ENCODE measurements at places on chromosomes 6 and 20.

DNA sequence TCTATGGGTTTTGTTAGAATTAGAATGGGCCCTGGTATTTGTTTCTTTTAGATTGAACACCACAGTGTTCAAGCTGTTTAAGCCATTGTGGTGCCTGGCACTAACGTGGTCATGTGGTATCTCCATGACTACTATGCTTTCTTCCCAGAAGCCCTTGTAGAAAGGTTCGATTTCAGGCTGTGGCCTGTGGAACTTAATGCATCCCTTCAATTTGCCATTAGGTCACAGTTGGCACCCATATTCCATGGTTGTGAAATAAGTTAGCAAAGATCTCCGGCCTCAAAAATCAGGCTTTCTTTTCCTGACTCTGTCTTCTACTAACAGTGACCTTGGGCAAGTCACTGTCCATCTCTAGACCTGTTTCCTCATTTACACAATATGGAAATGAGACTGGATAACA is 31.3 kb upstream of the AAR2 start:
- DNase-seq = no peak

DNA sequence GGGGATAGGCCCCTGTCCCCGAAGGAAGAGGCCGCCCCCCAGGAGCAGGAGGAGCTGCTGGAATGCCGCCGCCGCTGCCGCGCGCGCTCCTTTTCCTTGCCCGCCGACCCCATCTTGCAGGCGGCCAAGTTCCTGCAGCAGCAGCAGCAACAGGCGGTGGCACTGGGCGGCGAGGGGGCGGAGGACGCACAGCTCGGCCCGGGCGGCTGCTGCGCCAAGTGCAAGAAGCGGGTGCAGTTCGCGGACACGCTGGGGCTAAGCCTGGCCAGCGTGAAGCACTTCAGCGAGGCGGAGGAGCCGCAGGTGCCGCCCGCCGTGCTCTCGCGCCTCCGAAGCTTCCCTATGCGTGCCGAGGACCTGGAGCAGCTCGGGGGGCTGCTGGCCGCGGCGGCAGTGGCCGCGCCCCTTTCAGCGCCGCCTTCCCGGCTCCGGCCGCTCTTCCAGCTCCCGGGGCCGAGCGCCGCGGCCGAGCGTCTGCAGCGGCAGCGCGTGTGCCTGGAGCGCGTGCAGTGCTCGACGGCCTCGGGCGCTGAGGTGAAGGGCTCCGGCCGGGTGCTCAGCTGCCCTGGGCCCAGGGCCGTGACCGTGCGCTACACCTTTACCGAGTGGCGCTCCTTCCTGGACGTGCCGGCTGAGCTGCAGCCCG is 630 bp downstream of the PPP1R3G start:
- DNase-seq = no peak

- DNase-seq = peak; percentile 56
These were observed 24.4 kb upstream of the SLCO4A1 start for GRCh38 chr20:62617711-62618483.

DNA sequence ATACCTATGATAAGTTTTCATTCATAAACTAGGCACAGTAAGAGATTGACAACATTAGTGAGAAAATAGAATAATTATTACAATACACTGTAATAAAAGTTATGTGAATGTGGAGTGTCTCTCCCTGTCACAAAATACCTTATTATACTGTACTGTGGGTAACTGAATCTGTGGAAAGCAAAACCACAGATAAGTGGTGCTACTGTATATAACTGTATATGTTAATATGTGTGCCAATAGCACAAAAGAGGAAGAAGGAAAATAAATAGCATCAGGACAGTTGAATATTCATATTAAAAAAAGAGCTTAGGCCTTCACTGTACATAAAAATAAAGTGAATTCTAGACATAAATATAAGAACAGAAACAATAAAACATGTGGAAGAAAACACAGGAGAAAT is 243.5 kb downstream of the CDKAL1 start:
- DNase-seq = no peak

GRCh38 chr6:99119109-99120031 is 171.6 kb upstream of the FBXL4 start:
- DNase-seq = no peak

GRCh38 chr6:125552819-125553218 is 196.6 kb upstream of the HEY2 start:
- no peak for DNase-seq

DNA sequence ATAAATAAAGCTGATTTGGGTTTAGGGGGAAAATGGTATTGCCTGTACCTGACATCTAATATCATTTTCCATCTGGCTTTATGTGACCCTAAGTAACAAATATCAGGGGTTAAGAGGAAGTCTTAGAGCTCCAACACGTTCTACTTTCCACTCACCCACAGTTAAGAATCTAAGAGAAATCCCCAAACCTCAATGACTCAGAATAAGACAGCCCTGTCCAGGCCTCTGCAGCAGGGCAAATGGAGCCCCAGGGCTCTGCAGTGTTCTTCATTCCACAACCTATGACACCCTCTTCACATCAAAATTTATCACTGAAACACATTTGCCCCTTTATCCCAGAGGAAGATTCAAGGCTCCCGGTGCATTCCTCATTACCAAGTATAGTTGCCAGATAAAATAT is 20.3 kb upstream of the TENT5A start:
- DNase-seq = no peak

DNA sequence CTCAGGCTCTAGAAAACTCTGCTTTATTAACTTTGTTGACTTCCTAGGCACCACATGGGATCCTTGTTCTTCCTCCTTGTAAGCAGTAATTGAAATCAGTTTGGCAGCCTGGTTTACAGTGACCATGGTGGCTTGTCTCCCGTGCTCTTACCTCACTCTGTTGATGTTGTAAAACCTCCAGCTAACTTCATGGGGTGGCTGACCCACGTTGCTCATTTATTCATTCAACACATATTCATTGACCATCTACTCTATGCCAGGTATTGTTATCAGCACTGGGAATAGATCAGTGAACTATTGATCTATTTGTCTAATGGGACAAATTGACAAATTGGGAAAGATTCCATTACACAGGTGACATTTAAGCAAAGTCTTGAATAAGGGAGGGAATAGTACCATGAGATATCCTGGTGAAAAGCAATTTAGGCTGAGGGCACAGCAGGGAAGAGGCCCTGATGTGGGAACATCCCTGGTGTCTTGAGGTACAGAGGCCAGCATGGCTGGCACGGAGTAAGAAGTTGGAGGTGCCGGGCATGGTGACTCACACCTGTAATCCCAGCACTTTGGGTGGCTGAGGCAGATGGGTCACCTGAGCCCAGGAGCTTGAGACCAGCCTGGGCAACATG is 19.1 kb downstream of the ESR1 start:
- DNase-seq = no peak

DNA sequence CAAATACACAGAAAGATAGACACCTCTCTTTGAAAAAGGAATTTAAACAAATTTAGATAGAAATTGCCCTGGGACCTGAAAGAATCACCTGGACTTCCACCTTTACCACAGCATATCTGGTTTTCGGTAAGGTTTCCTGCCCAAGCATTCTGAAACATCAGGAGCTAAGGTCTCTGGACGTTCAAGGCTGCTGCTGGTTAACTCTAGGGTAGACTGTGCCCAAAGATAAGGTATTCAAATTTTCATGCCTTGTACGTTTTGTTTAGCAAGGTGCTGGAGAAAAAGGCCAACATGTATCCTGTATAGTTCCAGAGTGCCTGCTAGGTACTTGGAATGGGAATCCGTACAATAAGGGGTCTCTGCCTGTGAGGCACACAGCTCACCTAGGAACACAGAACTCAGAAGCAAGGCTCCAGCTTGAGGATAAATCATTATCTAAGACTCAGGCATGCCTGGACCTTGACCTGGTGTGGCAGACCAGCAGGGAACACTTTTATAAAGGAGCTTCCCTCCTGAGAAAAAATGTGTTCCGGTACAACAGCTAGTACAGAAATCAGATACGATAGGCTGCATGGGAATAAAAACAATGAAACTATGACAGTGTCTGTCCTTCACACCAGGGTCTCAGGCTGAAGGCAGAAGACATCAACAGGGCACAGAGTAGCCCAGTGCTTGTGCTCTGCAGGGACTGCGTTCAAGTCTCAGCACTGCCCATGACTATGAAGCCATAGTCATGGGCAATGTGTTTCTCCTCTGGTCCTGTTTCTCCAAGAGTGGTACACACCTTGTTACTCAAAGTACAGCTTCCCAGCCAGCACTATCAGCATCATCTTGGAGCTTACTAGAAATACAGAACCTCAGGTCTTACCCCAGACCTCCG is 70.4 kb downstream of the METTL24 start:
- no peak for DNase-seq

DNA sequence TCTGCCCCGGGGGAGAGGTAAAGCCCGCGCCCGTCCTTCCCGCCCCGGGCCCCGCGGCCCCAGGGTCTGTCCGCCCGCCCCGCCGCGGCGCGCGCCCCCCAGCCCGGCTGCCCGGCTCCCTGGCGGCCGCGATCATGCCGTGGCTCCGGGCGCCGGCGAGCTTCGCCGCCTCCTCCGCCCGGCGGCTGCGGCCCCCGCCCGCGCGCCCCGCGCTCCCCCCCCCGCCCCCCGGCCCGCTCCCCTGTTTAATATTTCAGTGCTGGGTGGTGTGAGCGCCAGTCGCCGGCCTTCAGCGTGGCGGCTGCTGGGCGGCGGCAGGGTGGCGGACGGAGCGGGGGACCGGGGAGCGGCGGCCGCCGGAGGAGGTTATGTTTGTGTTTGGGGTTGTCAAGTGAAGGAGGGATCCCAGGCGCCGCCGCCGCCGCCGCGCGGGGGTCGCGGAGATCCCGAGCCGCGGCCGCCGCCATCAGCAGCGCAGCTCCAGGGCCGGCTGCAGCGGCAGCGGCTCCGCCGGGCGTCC is at the start of gene HIVEP1:
Gene HIVEP1, plus strand, starts transcription at position 275 of the 520 bp plus-strand sequence. CDS start 3,317 bp downstream, outside the sequence.
- no peak for DNase-seq

Measured in stimulated activated CD8-positive, alpha-beta memory T cell treated with anti-CD3 and anti-CD28 coated beads, Interleukin-2, amount 100 ng/mL, for 48 hours (primary cell).